ENCODE measurements at places on chromosomes 11 and 22.

DNA sequence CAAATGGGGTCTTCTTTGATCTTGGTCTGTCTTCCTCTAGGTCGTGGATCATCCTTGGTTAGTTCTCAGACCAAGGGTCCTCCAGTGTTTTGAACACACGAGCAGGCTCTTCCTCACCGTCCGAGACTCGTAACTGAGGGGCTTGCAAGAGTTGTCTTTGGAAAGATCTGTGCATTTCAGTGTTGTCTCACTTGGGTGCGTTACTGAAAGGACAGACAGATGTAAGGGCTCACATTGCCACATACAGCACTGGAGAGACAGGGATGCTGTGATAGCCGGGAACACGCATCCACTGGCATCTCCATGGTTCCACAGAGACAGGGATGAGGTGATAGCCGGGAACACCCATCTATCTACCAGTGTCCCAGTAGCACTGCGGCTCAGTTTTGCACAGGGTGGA is 15.7 kb downstream of the GLB1L2 start:
- DNase-seq: no peak

GRCh38 chr22:49460592-49461281 is 366.9 kb downstream of the BRD1 start:
- no peak for DNase-seq

DNA sequence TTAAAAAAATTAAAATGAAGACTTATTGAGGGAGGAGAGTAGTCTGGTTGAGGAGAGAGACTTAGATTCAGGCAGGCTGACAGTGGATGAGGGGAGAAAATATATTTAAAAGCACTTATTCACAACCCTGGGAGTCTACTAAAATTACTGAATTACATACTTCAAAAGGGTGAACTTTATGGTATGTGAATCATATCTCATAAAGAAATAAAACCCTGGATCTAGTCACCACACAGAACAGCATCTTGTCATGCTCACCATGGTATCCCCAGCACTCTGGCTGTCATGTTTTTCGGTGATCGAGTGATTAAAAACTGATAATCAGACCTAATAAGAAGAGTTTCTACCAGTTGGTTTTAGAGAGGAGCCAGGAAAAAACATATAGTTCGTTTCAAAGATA is 11.0 kb downstream of the TEAD1 start:
- no peak for DNase-seq

GRCh38 chr11:32706985-32707741 is 87.3 kb downstream of the CCDC73 start:
- DNase-seq: no peak

DNA sequence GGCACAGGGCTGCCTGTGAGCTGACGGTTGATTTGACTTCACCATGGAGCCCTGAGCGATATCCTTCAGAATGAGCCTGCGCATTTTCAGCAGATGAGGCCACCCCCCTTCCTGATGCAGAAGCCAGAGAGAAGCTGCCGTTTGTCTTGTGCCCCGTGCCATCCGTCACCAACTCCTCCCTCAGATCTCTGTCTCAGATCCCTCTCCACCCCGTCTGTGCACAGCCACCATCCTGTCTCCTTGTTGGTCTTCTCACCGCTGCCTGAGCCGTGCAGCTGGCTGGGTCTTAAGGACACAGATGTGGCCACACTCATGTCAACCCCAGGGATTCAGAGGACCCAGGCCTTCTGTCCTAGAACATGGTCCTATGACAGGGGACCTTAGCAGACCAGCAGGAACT is 293.9 kb downstream of the TBC1D22A start:
- no peak for DNase-seq

- DNase-seq: no peak
Observed at GRCh38 chr11:126152586-126152985, 58.9 kb downstream of the RPUSD4 start.

GRCh38 chr11:79482800-79483199 is 42.0 kb upstream of the TENM4 start:
- no peak for DNase-seq

GRCh38 chr11:102429226-102429625 is 23.3 kb downstream of the TMEM123 start:
- no peak for DNase-seq

DNA sequence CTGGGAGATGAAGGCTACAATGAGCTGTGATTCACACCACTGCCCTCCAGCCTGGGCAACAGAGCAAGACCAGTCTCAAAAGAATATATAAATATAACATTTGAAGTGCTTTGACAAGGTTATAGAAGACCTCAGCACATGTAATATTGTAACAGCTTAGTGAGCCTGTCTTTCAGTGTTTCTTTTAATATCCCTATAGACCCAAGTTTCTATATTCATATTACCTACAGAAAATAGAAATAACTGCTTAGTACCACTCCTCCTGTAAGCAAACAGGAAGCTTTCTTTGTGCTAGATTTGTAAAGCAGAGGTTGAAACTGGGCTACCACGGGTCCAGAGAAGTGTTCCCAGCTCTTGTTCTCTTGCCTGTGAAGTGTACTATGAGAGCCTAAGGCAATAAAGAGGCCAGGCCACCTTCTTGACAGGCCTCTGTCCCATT is 68.2 kb downstream of the PPP2R1B start:
- no peak for DNase-seq

DNA sequence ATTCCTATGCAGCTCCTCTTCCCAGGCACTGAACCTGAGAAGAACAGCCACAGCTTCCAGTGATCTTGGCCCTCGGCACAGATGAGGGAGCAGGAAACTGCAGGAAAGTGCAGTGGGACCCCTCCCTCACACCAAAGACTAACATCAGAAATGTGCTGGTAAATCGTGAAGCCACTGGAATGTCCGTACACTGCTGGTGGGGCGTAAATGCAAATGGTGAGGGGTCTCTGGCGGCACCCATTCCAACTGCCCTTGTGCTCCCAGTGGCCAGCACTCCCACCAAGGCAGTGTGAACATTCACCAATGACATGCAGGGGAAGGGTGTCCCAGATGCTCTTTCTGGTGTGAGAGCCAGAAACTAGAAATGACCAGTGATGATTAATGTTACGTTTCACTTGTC is 574.0 kb downstream of the BRD1 start:
- no peak for DNase-seq
